ENCODE measurements at places on chromosomes 16 and 17.

- DNase-seq, result peak; percentile 87
Measured at GRCh38 chr16:15672514-15673167, 22.6 kb downstream of the NDE1 start.

DNA sequence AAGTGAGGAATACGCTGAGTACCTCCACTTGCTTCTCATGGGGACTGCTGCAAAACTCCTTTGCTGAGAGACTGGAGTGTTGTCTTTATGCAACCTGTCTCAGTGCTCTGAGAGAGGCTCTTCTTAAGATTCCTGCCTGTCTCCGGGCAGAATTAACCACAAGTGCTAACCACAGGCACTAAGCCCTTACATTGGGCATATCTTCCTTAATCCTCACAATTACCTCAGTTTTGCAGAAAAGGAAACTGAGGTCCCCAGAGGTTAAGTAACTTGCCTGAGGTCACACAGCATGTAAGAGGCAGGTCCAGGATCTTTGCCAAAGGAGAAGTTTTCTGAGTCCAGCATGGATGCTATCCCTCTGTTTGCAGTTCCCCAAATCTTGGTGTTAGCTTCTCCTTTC, 86.0 kb downstream of the GP2 start:
- no peak for DNase-seq

GRCh38 chr16:89105599-89106151, 12.0 kb downstream of the ACSF3 start:
- DNase-seq, result no peak

DNA sequence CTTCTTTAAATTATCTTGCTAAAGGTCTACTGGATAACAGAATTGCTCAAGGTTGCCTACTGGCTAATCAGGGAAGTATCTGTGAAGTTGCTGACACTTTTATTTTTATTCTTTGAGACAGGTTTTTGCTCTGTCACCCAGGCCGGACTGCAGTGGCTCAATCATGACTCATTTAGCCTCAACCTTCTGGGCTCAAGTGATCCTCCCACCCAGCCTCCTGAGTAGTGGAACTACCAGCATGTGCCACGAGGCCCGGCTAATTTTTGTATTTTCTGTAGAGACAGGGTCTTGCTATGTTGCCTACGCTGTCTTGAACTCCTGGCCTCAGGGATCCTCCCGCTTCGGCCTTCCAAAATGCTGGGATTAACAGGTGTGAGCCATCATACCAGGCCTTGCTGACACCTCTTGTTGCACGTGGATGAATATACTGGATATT, 43.1 kb downstream of the GLG1 start:
- DNase-seq, result no peak

GRCh38 chr17:57379237-57379894, 123.0 kb downstream of the MSI2 start:
- no peak for DNase-seq

GRCh38 chr17:39155654-39156053, 4.2 kb upstream of the PLXDC1 start:
- DNase-seq, result no peak

- no peak for DNase-seq
Measured at GRCh38 chr17:60545465-60546191, 19.6 kb upstream of the APPBP2 start.

- no peak for DNase-seq
Measured at GRCh38 chr17:33112763-33113162, 121.1 kb downstream of the SPACA3 start.

- DNase-seq, result no peak
Measured at GRCh38 chr16:87075319-87075860, 241.8 kb downstream of the C16orf95 start.

- no peak for DNase-seq
Measured at GRCh38 chr17:61087024-61087423, 312.6 kb upstream of the TBX2 start.

GRCh38 chr17:21007646-21008045, 35.2 kb downstream of the USP22 start:
- DNase-seq, result no peak

DNA sequence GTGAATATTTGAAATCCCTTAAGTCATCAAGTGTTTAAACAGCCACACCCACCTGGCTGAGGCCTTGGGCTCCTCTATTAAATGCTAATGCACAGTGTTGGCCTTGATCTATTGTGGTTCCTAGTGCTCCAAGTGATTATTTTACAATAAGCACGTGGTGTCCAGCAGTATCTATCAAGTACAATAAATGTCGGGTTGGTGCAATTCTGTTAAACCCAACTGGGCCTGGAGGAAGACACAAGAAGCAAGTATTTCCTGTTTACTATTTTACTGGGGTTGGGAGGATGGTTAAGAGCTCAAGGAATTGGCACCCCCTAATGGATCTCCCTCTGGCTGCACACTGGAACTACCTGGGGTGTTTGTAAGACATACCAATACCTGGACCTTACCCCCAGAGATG, 72.1 kb upstream of the HNF1B start:
- no peak for DNase-seq

GRCh38 chr17:12642034-12642433, 23.7 kb upstream of the MYOCD start:
- DNase-seq, result no peak

DNA sequence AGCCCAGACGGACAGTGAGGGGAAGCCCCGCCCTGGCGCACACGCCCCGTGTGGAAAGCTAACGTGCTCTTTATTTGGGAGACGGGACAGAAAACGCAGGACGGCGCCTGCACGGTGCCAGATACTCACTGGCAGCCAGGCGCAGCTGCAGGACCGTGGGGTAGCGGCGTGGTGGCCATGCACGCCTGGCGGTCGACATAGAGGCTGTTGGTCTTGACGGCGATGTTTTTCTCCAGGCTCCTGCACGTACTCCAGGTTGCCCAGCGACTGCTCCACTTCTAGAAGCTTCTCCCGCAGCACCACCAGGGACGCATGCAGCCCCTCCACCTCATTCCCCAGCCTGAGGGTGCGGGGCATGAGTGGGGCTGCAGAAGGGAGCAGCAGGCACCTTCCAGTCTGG, 5.1 kb upstream of the C1QTNF8 start:
- DNase-seq, result no peak

GRCh38 chr17:36072431-36073121, 8.5 kb downstream of the CCL18 start:
- no peak for DNase-seq

- no peak for DNase-seq
Measured at GRCh38 chr17:33381201-33381600, 88.1 kb upstream of the ASIC2 start.

DNA sequence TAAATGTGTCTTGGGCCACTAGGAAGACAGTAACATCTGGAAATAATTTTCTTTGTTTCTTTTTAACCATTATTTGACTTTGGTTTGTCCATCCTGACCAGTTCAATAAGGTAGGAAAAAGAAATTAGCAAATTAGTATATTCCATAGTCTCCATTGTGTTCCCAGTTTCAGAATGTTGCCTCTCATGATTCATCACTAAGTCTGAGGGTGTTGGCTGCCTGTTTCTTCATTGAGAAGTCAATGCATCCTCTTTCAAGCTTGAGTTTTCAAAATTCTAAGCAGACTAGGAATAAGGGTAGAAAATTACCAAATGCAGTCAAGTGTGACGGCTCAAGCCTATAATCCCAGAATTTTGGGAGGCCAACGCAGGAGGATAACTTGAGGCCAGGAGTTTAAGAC, 41.9 kb downstream of the ZFHX3 start:
- DNase-seq, result no peak

DNA sequence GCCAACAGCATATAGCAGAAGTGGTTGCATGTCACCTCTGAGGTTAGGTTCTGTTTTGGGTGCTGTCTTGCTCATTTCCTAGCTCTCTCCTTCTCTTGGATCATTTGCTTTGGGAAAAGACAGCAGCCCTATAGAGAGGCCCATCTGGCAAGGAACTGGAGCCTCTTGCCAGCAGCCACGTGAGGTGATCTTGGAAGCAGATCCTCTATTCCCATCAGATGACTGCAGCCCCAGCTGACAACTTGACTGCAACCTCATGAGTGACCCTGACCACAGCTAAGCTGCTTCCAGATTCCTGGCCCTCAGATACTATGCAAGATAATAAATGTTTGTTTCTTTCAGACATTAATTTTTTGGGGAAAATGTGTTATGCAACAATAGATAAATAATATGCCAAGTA, 213.3 kb upstream of the HS3ST4 start:
- DNase-seq, result no peak

GRCh38 chr17:60322056-60322387, 69.9 kb downstream of the USP32 start:
- DNase-seq, result no peak

DNA sequence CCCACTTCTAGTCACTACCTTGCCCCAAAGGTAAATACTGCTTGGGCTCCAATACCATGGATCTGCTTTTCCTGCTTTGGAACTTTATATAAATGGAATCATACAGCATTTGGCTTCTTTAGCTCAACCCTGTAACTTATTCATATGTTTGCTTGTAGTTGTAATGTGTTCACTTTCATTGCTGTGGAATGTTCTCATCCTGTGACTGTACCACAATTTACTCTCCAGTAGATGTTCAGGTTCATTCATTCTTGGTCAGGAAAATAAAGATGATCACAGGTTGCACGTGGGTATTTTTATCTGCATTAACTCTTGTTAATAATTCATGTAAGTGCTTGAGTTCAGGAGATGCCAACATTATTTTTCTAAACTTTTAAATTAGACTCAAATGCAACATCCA, 6.7 kb upstream of the BEAN1 start:
- no peak for DNase-seq

- no peak for DNase-seq
Measured at GRCh38 chr16:50360779-50361178, 8.0 kb downstream of the BRD7 start.

DNA sequence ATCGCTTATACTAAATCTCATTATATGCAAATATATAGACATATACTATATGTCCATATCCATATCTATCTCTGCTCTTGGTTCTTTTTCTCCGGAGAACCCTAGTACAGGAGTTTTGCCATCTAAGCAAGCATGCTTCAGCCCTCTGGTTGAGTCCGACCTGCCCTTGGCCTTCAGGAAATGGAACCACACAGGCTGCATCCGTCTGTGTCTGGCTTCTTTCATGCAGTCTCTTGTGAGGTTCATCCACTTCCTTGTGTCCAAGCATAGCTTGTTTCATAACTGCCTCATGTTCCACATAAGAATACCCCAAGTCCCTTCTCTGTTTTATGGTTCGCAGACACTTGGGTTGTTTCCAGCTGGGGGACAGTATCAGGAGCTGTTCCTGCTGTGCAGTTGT, 16.8 kb downstream of the SNX20 start:
- no peak for DNase-seq

DNA sequence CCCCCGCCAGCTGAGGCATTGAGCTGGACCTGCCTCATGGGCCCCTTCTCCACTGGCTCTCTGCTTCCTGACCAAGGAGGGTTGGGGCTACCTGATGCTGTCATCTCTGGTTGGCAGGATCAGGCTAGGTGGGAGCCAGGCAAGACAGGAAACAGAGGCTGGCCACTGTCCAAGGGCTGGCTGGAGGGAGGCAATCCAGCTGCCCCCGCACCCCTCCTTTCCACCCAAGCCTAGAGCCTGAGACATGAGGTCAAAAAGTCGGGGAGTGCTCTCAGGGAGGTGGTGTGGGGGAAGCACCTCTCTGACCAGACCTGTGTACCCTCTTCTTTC, 14.5 kb downstream of the NGFR start:
- no peak for DNase-seq

GRCh38 chr16:81711657-81712319, 67.3 kb upstream of the PLCG2 start:
- DNase-seq, result peak; percentile 66

DNA sequence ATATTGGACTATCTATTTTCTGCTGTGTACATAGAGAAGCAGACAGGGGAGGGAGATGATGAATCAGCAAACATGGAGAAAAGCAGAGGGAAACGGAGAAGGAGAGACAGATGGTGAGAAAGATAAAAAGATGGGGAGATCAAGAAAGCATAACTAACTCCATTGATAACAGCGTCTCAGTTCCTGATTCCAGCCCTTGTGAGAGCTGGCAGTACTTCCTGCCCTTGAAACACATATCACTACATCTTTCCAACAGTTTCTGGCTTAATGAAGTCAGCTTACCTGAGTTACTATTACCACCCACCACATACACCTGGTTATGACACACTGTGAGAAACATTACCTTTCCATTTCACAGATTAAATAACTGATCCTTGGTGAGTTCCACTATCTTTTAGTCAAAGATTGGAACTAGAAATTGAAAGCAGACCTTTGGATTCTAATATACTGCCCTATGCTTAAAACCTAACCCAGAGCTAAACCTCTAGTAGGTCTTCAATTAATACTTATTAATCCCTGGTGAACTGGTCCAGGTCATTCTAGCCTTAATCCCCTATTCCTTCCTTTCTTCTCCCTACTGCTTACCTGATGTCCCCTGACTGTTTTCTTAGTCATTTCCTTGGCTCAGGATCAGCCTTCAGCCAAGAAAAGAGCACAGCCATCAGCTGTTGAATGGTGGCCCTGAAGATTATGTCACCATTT, 346.6 kb upstream of the CCL2 start:
- no peak for DNase-seq

GRCh38 chr16:81495321-81496234, 51.0 kb downstream of the CMIP start:
- no peak for DNase-seq

DNA sequence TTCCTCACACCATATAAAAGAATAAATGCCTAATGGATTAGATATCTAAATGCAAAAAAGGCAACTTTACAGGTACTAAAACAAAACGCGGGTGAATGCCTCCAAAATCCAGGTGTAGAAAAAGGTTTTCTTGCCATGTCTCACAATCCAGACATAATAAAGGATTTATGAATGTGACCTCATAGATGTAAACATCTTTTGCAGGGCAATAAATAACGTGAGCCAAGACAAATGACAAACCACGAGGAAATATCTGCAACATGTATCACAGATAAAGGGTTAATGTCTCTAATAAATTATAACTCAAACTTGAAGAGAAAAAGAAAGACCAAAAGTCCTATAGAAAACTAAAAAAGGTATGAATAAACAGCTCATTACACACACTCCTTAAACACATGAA, 180.7 kb downstream of the PARN start:
- DNase-seq, result no peak

DNA sequence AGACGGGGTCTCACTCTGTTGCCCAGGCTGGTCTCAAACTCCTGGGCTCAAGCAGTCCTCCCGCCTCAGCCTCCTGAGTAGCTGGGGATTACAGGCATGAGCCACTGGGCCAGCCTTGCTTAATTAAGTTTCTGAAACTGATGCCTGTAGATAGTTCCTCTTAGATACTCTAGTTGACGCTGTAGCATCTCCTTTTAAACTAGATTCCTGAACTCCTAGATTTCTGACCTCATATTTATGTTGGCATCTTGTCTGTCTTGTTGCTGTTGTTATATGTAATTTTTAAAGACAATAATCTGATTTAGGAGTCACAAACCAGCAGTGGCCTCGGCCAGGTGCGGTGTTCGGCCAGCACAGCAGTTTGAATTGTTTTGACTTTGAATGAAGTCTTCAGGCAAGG, 37.5 kb downstream of the DHRS7B start:
- DNase-seq, result no peak
